ENCODE measurements at places on chromosomes 1 and 21.

DNA sequence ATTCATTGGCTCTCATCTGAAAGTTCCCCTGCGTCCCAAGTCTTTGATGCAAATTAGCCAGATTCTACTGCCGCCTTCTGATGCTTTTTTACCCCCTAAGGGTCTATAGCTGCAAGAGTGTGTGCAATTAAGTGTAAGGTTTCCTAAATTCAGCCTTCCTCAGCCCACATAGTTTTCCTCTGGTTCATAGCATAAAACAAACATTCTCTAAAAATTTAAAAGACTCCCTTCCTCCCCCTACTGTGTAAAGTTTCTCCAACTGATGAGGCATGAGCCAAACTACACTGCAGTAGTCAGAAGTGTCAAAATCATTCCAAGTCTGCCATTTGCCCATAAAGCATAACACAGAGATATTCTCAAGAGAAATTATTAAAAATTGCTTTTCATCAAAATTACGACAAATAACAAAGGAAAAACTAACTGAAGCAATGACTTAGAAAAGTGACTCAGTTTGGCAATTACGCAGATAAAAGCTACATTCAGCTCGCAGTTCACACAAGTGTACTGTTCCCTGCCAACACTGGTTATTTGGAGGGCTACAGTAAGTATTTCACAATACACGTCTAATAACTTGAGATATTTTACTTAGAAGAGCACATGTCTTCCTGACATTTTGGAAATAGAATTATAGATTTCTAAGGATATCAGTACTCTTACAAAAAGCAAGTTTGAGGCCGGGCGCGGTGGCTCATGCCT is 15.4 kb downstream of the KCNH1 start:
- DNase-seq, result no peak

DNA sequence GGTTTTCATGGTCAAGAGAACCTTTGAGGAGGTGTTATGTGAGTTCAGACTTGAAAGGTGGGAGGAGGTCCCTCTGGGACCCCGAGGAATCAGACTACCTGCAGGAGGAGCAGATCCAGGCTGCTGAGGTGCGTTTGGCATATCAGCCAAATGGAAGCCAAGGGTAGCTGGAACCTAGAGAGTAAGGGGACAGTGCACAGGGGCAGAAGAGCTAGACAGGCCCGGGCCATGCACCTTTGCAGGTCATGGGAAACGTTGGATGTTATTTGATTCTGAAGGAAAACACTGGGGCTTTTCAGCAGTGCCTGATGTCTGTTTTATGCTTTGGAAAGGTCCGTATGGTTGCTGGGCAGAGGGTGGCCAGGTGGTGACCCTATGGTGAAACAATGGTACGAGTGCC is 169.2 kb downstream of the PGBD5 start:
- DNase-seq, result no peak

DNA sequence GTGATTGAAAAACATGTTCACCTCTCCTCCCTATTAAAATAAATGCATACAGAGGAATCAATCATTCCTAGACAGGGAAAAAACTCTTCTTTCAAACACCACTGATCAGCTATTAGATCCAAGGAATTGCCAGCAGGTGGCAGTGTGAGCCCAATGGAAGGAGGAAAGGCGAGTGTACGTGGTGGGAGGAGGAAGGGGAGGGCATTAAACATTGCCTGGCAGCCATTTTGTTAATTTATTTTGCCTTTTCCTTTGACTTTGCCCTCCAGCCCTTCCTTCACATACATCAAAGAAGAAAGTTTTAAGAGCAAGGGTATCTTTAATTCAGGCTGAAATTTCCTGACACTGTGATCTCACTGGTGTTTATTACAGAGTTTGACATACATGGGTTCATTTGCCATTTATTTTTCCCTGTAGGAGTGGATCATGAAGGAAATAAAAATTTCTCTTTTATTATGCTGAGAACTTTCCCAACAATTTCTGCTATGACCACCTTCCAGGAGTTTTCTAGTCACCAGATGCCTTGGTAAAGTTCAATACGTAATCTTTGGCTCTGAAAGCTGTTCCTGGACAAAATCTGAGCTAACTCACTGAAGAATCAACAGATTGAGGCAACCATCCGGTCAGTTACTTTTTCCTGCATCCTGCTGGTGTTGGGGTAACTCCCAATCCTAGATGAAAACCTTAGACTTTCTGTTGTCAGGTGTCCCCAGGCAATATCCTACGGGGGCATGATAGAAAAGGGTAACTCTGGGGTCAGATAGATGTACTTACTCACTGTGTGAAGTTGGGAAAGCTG is 1.9 kb upstream of the GNAI3 start:
- peak; percentile 89 for DNase-seq

DNA sequence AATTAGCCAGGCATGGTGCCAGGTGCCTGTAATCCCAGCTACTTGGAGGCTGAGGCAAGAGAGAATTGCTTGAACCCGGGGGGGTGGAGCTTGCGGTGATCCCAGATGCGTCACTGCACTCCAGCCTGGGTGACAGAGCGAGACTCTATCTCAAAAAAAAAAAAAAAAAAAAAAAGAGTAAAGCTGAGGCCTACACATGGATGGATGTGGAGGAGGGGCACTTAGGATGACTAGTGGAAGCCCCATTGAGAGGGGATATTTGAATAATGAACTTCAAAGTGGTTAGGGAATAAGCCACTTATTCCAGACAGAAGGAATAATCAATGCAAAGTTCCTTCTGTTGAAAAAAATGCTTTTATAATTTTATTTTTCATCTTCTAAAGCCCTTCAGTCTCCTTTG is 51.4 kb downstream of the PTBP2 start:
- DNase-seq, result no peak

- no peak for DNase-seq
Observed at GRCh38 chr21:44594406-44594916, 2.2 kb upstream of the KRTAP10-6 start.

GRCh38 chr1:111699268-111699667 is 39.9 kb downstream of the INKA2 start:
- no peak for DNase-seq
